ENCODE measurements at places on chromosomes 2 and 18. TPM values are rescaled to one million over a fixed set of nuclear protein-coding genes. Genes with fewer than 3 reads are reported as not detected.

- no peak for DNase-seq
These were observed 10.3 kb downstream of the CNRIP1 start for GRCh38 chr2:68309426-68309825.

DNA sequence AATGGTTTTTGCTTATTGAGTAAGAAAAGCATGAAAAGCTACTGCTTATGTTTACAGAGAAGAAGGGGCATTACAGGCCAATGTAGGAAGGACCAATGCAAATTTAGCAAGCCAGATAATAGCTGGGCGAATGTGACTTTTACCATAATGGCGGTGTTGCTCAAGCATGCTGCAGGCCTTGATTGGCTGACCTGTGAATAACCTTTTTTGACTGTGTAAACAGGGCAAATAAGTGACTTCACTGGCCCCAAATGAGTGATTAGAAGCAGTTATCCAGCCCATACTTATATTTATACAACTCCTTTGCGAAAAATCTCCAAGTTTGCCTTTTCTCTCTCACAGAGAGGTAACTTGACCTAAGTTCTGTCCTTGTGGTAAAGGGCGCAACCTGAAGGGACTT lies 146.9 kb downstream of the SP3 start:
- DNase-seq, result no peak

DNA sequence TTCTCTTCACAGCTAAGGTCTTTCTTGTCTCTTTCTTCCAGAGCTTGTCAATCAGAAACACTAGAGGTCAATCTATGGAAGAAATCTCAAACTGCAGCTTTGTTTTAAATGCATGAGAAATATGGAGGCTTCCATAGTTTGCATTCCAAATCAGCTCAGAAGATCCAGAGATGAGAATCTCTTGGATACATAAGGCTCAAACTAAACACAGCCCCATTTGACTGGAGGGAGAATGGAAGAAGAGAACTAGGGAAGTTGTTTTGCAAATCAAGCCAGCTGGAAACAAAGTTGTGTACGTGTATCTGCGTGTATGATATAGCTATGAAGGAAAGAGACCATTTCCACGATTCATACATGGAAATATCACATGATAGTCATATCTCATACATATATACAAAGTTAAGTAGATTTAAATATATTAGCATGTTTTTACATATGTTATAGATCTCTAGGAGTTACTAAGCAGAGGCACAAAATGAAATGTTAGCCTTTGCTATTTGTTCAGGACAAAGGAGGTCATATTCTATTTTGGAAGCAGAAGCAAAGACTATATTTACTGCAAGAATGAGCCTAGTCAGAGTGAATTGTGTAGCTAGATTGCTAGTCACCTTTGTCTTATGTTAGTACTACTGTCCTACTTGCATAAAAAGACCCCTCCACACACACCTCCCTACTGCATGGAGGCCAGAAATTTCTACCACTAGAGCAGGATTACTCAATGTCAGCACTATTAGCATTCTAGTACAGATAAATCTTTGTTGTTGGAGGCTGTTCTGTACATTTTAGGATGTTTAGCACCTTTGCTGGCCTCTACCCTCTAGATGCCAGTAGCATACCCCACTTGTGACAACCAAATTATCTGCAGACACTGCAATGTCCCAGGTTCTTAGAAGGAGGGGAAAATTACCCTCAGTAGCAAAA lies 303.5 kb upstream of the CHAC2 start:
- no peak for DNase-seq

DNA sequence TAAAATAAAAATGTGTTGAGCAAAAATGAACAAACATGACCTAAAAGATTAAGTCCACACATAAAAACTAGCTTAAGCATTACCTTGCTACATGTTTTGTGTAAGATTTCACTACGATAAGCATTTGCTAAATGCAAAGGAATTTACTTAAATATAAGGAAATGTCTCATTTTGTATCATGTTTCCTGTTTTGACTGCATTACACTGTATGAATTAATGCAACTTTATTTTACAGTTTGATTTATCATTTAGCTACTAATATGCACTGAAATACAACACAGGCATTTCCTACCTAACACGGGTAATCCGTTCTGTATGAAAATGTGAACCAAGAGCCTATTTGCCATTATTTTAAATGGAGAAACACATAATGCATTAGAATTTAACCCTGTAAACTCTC lies 1076.5 kb upstream of the DDX18 start:
- no peak for DNase-seq

DNA sequence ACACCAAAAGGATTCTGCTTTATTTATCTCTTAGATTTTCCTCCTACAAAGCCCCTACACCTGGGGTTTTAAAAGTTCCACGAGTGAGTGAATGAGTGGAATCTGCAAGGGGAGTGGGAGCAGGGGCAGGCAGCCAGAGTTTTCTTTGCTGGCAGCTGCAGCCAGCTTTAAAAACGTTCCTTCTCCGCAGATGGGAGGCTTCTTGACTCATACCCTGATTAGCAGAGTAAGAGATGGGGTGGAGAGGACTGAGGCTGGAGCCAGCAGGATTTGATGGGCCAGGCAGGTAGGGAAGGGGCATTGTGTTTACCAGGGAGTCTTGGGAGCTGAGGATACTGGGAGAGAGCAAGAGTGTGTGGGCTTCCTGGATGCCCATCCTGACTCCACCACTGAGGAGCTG lies 99.6 kb upstream of the TNP1 start:
- no peak for DNase-seq

- peak; percentile 32 for DNase-seq
These were observed 3.3 kb upstream of the CNDP1 start for GRCh38 chr18:74531043-74531442.

DNA sequence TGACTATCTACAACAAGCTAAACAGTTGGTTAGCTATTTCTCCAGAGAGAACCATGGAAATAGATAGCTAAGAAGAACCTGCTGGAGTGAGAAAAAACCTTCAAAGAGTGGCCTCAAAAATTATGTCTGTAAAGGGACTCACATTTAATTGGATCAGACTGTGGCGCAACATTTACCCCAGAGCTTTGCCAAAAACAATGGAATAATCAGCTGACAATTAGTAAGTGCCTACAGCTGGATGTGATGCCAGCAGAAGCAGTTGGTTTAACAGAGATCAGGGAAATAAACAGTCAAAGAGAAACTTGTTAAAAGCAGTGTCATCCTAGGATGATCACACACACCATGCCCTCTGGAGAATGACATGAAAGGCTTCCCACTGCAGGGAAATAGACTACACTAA lies 310.7 kb downstream of the CLIP4 start:
- DNase-seq, result no peak

DNA sequence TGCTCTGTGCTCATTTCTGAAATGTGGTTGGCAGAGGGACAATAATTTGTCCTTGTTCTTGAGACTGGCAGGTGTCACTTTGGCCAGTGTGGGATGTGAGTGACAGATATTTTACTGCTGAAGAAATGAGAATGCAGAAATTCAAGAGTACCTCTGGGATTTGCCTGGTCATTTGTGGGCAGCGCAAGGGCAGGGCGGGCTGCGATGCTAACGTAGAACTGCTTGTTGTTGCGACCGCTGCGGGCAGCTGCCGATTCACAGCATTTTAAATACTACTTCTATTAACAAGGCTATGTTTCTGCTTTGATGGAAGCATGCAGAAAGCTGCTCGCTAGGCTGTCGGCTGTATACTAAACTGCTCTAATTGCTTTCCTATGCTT lies 268.6 kb downstream of the FIGN start:
- DNase-seq, result no peak

GRCh38 chr2:24512404-24512803 lies 21.4 kb downstream of the NCOA1 start:
- no peak for DNase-seq

DNA sequence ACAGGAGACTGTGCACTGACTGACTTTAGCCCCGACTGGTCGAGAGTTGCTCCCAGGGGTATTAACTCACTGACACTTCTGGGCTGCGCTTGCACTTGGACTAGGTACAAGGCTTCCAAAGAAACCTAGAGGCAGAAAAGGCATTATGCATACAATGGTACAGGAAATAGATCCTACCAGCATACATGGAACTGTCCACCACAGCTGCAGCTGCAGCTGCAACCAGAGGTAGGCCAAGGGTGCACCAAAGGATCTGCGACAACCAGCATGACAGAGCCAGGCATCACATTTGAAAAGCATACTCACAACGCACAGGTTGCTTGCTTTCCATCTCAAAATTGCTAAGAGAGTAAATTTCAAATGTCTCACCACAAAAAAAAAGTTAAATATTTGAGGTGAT lies 22.6 kb upstream of the PGAP1 start:
- no peak for DNase-seq

- DNase-seq, result no peak
These were observed 324.0 kb upstream of the SETBP1 start for GRCh38 chr18:44356566-44357157.

- DNase-seq, result peak; percentile 70
These were observed 48.8 kb downstream of the SLC66A2 start for GRCh38 chr18:79902640-79903039.

GRCh38 chr2:37013315-37013641 lies 46.9 kb upstream of the STRN start:
- DNase-seq, result no peak

DNA sequence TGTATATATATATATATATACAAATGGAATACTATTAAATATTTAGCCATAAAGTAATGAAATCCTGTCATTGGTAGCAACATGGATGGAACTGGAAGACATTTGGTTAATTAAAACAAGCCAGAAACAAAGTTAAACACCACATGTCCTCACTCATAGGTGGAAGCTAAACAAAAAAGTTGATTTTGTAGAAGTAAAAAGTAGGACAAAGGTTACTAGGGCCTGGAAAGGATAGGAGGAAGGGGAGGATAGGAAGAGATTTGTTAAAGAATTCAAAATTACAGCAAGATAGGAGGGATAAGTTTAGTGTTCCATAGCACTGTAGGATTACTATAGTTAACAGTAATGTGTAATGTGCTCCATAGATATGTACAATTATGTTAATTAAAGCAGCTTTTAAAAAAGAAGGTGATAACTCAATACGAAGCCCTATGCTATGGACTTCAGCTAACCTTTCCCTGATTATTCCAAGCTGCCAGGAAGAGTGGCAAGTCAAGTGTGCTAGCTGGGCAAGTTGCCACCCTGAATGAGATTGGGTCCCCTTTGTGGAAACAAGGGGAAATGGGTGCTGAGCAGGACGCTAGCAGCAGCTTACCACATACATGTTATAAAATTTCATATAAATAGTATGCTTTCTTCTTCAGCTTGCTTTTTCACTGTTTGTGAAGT lies 12.3 kb downstream of the MERTK start:
- no peak for DNase-seq

PREB gene
- total RNA-seq, result 90.7 TPM

LHCGR gene
- total RNA-seq, result not detected
